Ecto neural progenitor cell (in vitro differentiated cells): ENCODE measurements at places on chromosomes 11 and 22.

GRCh38 chr22:11627798-11628650, 3900.0 kb upstream of the OR11H1 start:
- DNase-seq = no peak

GRCh38 chr11:13972043-13972910, 9.8 kb downstream of the SPON1 start:
- no peak for DNase-seq

DNA sequence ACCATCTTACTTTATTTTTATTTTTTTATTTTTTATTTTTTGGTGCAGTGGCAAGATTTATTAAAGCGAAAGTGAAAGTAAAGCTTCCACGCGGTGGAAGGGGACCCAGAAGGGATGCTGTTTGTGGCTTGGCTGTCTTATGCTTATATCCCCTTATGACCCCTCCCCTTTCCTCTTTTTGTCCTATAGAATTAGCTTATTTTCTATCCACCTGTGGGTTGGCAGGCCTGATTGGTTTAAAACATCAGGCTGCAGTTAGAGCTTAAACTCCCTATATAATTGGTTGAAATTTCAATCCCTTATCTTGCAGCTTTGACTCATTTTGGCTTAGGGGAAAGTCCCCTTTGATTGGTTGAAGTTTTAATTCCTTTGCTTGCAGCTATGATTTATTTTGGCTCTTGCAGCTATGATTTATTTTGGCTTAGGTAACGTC, 50.5 kb downstream of the NNMT start:
- no peak for DNase-seq

DNA sequence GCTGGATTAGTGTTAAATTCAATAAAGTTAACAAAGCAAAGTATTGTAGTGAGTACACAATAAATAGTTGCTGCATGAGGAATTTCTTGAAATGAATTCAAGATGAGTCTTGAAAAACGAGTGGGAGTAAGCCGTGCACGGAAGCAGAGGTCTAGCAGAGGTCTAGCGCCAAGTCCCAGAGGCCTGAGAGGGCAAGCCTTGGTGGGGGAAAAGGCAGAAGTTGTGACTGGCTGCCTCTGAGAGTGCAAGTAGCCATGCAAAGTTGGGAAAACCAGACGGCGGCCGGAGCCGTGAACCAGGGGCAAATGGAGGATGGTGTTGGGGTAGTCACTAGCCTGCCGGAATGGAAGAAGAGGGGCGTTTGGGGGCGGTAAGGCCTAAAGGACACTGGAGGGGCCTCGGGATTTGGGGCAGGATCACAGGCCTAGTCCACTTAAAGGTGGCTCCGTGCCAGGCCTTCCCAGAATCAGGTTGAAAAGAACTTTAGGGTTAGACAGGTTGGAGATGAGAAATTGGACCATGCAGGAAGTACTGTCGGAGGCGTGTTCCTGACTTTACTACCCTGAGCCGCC, 379 bp upstream of the SLC3A2 start:
- no peak for DNase-seq

DNA sequence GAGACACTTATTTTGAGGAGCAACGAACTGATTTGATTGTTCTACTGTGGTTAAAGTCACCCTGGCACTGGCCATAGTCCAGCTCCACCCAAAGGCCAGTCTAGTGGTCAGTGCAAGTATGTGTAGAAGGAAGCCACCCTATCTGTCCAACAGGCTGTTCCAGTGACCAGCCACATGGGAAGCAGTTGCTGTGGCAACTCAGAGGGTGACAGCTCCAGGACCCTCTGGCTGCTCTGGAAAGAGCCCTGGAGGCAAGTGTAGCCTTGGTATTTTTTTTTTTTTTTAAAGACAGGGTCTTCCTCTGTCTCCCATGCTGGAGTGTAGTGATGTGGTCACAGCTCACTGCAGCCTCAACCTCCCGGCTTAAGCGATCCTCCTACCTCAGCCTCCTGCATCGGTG, 27.8 kb downstream of the LMO1 start:
- DNase-seq = no peak
